ENCODE measurements at places on chromosomes 12 and 14.

DNA sequence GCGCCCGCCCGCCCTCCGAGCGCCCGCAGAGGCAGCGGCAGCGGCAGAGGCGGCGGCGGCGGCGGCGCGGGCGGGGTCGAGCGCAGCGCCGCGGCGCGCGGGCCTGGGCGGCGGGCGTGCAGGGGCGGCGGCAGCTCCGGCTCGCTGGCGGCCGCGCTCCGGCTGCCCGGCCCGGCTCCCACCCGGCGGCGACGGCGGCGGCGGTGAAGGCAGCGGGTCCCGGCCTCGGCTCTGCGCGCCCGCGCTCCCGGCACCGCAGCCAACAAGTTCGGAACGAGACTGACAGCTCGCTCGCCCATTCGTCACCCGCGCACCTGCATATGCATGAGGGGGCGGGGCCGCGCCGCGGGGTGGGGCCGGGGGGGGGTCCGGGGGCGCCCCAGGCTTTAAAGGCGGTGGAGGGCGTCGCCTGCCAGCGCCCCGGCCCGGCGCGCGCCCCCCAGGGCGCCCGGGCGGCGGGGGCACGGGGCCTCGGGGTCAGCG lies at the start of gene JAG2:
Gene JAG2, minus strand, starts transcription at position 281 of the 483 bp plus-strand sequence. CDS start 356 bp downstream, outside the sequence.
- no peak for DNase-seq

GRCh38 chr12:54438517-54438916 lies 19.5 kb upstream of the ITGA5 start:
- no peak for DNase-seq

DNA sequence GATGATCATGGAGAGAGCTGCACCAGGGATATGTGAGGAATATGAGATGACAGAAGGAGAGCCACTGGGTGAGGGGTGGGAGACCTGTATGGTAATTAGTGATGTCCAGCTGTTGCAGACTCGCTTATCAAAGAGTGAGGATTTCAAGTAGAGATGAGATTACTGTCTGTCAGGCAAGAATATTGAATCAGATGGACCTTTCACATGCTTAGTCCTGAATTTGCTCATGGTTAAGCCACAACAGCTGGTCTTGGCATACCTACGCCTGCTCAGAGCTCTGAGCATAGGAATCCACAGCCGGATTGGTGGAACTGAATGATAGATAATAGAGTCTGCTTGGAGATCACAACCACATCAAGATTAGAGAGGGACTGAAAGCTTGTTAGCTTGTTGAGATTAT lies 115.2 kb upstream of the ARHGAP5 start:
- DNase-seq, result no peak

- DNase-seq, result no peak
Observed at GRCh38 chr14:48973151-48973550, 613.0 kb downstream of the RPS29 start.

- no peak for DNase-seq
Observed at GRCh38 chr14:89187501-89187900, 229.5 kb downstream of the FOXN3 start.

DNA sequence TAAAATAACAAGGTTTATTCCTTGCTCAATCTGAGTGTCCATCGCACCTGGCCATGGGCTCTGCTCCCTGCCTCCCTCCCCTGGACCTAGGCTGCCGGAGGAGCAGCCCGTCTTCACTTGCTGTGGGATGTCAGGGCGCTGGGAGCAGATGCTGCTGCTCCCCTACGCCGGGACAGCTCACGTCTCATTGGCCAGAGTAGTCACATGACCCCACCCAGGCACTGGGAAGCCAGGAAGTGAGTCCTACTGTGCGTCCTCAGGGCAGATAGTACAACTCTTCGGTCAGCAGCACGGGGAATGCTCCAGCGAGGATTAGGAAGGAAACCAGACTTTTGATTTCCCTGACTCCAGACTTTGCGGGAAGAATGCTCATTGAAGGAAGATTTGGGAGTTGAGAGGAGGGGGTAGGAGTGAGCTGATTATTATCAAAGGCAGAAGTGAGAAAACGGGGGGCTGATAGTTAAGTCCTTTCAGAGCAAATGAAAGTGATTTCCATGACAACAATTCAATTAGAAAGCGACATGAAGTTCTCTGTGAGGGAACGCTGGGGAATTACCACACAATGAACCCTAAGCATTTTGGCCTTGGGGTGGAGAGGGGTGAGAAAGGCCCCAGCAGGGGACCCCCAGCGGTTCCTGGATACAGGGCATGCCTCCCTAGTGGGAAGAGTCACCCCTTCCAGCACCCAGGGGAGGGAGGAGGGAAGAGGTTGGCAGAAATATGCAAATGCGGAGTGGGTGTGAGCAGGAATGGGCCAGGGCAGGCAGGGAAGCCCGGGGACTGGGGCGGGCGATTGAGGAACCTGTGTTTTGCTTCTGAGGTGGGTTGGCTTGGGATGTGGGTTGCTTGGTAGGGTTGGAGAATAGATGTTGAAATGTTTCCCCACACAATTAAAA lies 215.5 kb downstream of the AACS start:
- no peak for DNase-seq

DNA sequence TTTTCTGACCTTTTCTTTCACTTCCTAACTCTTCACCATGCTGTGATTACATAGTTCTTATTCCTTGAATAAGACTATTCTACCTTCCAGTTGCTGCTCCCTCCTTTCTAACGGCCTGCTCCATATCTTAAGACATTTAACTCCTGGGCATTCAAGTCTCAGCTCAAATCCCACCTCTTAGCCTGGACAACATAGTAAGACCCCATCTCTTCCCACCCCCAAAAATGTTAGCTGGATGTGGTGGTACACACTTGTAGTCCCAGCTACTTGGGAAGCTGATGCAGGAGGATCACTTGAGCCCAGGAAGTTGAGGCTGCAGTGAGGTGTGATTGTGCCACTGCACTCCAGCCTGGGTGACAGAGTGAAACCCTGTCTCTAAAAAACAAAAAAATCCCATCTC lies 10.9 kb downstream of the ERG28 start:
- DNase-seq, result no peak

DNA sequence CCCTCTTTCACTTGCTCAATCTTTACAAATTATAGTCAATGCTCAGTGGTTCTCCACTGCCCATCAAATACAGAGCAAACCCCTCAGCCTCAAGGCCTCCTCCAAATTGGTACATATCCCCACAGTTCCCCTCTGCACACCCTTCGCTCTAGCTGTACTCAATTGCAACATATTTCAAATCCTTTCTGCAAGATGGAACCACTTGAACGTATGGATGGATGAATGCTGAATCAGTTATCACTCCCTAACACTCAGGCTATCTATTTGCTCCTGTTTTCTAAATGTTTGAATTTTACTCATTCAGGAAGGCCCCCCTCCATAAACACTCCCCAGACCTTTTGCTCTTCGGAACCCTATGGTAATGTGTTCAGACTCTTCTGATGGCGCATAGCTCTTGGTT lies 24.5 kb downstream of the ATG14 start:
- no peak for DNase-seq

- no peak for DNase-seq
Observed at GRCh38 chr12:61011767-61012423, 1248.3 kb upstream of the USP15 start.

GRCh38 chr12:6195665-6196535 lies 4.3 kb upstream of the CD9 start:
- DNase-seq, result peak; percentile 68

DNA sequence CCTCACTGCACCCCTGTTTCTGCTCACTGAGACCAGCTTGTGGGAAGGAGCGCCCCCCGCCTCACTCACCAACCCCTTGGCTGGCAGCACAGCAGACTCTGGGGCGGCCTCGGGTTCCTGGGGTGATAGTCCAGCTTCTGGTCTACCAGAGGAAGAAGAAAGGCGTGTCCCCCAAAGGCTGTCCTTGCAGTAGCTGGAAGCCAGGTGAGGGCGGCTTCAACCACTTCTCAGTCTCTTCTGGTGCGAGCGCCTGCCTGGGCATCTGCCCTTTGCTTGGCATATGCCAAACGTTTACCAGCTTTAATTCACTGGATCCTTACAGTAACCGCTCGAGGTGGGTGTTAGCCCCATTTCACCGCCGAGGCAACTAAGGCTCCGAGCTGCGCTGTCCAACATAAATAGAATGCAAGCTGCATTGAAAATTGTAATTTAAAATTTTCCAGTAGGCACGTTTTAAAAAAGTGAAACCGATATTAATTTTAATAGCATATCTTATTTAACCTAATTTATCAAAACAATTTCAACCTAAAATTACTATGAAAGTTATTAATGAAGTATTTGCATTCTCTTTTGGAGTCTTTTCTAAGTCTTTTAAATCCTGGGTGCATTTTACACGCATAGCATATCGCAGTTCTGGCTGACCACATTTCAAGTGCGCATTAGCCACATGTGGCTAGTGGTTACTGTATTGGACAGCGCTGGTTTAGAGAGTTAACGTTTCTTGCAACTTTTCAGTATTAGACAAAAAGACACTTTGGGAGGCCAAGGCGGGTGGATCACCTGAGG lies 872 bp downstream of the FAM177A1 start:
- no peak for DNase-seq

- no peak for DNase-seq
Observed at GRCh38 chr12:126419131-126419530, 1353.9 kb downstream of the AACS start.

GRCh38 chr14:94366146-94366915 lies 22.1 kb downstream of the SERPINA1 start:
- DNase-seq, result no peak

DNA sequence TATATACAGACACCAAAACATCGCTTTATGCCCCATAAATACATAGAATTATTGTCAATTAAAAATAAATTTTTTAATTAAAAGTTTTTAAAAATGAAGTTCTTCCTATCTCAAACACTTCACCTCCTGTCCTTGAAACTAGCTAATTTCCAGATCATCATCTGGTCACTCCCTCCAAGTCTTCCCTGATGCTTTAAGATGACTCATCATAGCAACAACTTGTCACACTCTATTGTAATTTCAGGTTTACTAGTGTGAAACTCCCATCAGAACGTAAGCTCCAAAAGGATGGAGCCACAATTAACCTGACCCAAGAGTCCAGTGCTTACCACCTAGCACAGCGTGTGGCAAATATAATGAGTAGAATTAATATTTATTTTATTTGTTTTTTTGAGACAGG lies 16.3 kb downstream of the GXYLT1 start:
- DNase-seq, result no peak

- no peak for DNase-seq
Observed at GRCh38 chr12:45216983-45217485, 1.1 kb downstream of the ANO6 start.

DNA sequence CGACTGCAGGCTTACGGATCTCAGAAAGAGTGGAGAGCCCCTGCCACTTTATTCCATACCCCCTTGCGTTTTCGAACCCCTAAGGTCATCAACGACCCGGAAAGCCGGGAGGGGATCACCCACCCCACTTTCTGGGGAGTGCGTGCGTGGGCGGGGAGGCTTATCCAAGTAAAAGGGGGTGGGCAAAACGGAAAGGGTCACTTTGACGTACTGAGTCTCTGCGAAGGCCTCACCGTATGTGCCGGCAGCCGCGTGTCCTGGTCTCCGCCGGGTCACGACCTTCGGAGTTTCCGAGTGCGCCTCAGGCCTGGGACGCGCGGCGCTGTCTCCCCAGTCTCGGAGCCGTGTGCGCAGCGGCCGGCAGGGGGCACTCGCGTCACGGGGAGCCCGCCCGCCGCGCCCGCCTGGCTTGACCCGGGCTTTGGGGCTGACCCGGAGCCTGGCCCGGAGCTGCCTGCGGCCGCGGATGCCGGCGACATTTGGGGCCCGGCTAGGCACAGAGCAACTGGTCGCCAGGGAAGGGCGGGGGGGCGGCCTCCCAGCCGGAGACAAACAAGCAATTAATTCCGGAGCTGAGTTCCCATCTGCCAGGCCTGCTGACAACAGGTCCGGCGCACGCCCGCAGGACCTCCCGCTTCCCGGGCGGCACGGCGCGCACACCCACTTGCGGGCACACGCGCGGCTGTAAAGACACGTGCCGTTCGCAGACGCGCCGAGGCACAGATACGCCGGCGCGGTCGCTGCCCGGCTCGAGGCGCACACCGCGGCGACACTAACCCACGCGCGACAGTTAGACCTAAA lies 890 bp upstream of the KIF26A start:
- DNase-seq, result peak; percentile 31

GRCh38 chr12:46049665-46050064 lies 59.3 kb upstream of the SCAF11 start:
- DNase-seq, result no peak

- DNase-seq, result no peak
Observed at GRCh38 chr14:88863167-88863566, 38.7 kb downstream of the TTC8 start.

DNA sequence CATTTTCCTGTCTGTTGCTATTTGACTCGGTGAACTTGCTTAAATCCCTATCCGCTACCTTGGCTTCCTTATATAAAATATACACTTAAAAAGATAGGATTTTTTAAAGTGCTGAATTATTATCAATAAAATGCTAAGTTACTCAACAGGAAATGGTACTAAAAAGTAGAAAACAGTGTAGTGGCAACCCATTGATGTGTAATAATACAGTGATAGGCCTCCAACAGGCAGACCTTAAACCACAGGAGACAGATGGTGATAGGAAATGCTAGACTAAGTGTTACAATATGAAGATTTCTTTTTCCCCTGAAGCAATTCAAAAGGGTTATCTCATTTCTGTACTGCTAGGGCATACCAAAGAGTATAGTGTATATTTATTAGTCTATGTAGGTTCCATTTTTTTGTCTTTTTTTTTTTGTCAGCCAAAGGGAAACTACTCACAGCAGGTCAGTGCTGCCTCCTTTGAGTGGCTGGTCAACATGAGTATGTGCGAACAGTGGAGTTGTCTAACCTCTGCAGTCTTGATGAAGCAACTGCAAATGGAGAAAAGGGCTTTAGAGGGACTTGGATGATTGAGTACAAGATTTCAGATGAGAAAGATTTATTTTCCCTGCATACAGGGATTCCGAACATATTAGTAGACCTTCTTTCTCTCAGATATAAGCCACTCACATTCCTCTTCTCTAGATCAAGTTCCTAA lies 183.8 kb downstream of the ACSS3 start:
- DNase-seq, result no peak

DNA sequence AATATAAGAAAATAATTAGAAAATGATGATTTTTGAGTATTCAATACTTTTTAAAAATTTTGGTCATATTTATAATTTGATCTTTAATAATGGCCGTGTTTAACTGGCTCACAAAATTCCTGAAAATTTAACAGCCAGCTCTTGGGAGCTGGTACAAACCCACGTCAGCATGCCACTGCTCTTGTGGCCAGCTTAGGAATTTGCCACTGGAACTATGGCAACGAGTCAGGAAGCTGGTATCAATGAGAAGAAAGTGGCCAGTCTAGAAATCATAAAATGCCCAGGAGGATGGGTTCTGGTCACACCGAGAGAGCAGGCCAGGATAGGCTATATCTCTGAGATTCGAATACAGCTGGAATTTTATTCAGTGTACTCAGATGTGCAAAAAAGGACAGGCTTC lies 72.2 kb upstream of the PLEKHG3 start:
- DNase-seq, result no peak

DNA sequence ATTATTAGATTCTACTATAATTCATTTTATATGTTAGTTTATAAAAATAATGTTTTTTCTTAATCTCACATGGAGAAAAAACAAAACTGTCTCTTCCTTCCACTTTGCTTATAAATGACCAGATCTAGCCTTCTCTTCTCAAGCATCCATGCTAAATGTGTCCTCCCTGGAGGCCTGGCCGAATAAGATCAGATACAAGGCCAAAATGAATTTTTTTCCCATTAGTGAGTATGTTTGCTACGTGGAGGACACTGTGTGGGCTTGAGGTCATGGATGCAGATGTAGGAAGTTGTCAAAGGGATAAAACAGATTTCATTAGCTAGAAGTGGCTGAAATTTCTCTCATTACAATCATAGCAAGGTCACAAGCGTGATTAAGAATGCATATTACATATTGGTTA lies 1244.9 kb upstream of the SEL1L start:
- DNase-seq, result no peak

- DNase-seq, result no peak
Observed at GRCh38 chr14:60904381-60904780, 76.5 kb downstream of the TRMT5 start.

- peak; percentile 67 for DNase-seq
Observed at GRCh38 chr12:128810182-128811127, 13.3 kb downstream of the SLC15A4 start.
